ENCODE measurements at places on chromosomes 5 and 9. TPM values are rescaled to one million over a fixed set of nuclear protein-coding genes. Genes with fewer than 3 reads are reported as not detected.

The ARID3C gene
- 0.08 TPM for total RNA-seq

The NEURL1B gene
- 1.1 TPM for total RNA-seq

The PTPN3 gene
- 2.7 TPM for total RNA-seq

The PCDHGA6 gene
- 2.3 TPM for total RNA-seq

The MCTP1 gene
- 0.23 TPM for total RNA-seq

The TRPM3 gene
- total RNA-seq, result 11.9 TPM

The NRG2 gene
- total RNA-seq, result 1.6 TPM

The MARCHF11 gene
- not detected for total RNA-seq

All from smooth muscle cell of the coronary artery (primary cell).